ENCODE measurements at places on chromosomes 3 and 15.

- H3K36me3 ChIP-seq, result no peaks in the 10 kb centered on the region
- no peak overlapping the region for H3K4me3 ChIP-seq
- H3K4me1 ChIP-seq, result no peaks in the 10 kb centered on the region
These were observed 404.6 kb downstream of the SI start for GRCh38 chr3:164673738-164674137.

DNA sequence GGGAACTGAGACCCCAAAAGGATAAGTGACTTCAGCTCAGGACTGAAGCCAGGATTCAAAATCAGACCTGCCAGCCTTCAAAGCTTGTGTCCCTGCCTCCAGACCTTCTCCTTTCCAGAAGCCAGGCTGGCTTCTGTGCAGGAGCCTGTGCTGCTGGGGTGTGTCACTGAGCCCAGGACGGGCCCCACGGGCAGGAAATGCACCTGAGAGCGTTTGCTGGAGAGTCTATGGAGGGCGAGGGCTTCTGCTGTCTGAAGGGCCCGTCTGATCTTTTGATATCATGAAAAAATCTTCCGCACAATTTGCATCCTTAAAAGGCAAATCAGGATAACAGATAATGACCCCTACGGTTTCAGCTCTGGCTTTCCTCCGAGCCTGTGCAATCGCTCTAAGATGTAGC is 125.4 kb downstream of the FAM43A start:
- no peaks in the 10 kb centered on the region for H3K36me3 ChIP-seq
- DNase-seq, result no peak
- no peak overlapping the region for H3K27ac ChIP-seq
- peaks cover 6% of the 10 kb centered on the region for H3K27me3 ChIP-seq

- no peak overlapping the region for H3K4me3 ChIP-seq
- no peaks in the 10 kb centered on the region for H3K36me3 ChIP-seq
- peaks cover 2% of the 10 kb centered on the region for H3K27me3 ChIP-seq
These were observed 368.6 kb upstream of the ROPN1 start for GRCh38 chr3:124360563-124360962.

DNA sequence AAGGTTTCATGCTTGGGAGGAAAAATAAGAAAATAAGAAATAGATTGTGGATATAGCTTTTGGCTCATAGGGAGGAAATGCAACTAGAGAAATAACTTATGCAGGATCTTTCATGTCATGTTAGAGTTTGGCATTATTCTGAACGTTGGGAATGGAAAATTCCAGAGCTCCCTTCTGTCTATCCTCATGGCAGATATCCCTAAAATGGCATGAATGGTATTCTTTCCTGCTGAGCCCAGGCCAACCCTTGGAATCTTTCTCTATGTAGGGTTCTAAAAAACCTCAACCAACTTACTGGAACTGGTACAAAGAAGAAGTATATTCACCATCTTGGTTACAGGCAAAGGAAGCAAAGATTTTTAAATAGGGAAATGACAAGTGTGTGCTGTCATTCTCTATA is 212.5 kb downstream of the CHST2 start:
- H3K27me3 ChIP-seq, result no peaks in the 10 kb centered on the region
- DNase-seq, result no peak
- no peaks in the 10 kb centered on the region for H3K36me3 ChIP-seq
- H3K4me3 ChIP-seq, result no peak overlapping the region
- H3K4me1 ChIP-seq, result no peaks in the 10 kb centered on the region
- H3K27ac ChIP-seq, result no peak overlapping the region

DNA sequence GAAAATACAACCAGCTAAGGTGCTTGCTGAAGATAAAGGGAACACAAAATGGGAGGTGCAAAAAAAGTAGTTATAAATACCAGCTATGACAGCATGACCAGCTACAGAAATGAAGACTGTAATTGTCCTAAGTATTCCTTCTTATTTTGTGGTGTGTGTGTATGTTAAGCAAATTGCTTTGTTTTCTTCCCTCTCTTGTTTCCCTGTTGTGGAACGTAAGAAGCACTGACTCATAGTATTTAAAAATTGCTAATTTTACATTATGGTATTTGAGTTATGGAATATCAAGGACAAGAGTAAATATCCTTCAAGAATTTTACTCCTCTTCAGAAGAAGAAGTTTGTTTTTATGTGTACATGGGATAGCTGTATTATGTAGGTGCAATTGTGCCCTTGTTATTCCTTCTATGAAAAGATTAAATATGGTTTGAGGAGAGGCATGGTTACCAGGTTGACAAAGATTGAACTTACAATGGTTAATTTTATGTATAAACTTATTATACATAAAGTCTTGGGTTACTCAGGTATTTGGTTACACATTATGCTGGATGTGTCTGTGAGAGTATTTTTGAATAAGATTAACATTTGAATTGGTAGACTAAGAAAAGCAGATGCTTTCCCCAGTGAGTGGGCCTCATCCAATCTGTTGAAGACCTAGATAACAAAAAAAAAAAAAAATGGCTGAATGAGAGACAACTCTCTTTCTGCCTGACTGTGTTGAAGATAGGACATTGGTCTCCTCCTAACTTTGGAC is 1132.1 kb upstream of the ALCAM start:
- H3K27me3 ChIP-seq, result no peaks in the 10 kb centered on the region
- no peak for DNase-seq
- H3K27ac ChIP-seq, result no peak overlapping the region
- no peak overlapping the region for H3K4me3 ChIP-seq
- no peaks in the 10 kb centered on the region for H3K36me3 ChIP-seq

DNA sequence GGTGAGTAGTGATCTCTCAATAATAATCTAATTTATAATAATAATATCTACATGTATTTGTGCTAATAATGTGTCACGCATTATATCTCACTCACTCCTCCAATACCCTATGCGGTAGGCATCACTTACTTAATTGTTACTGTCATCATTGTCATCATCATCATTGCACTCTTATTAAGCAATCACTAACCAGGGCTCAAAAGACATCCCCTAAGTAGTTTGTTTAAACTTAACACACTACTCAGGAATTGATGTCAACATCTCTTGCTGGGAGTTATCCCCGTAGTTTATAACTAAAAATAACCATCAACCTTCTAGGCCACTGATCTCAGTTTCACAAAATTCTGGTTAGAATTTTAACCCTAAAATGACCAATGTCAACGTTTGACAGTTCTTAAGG is 56.8 kb upstream of the ICE2 start:
- peaks cover 40% of the 10 kb centered on the region for H3K4me1 ChIP-seq
- no peak for DNase-seq
- H3K27ac ChIP-seq, result no peak overlapping the region
- peaks cover 11% of the 10 kb centered on the region for H3K36me3 ChIP-seq
- H3K4me3 ChIP-seq, result no peak overlapping the region

- no peak for DNase-seq
- H3K27me3 ChIP-seq, result no peaks in the 10 kb centered on the region
- no peak overlapping the region for H3K27ac ChIP-seq
- no peak overlapping the region for H3K4me3 ChIP-seq
- H3K36me3 ChIP-seq, result peaks cover 27% of the 10 kb centered on the region
These were observed 24.2 kb downstream of the UBE2Q2 start for GRCh38 chr15:75867449-75867848.

DNA sequence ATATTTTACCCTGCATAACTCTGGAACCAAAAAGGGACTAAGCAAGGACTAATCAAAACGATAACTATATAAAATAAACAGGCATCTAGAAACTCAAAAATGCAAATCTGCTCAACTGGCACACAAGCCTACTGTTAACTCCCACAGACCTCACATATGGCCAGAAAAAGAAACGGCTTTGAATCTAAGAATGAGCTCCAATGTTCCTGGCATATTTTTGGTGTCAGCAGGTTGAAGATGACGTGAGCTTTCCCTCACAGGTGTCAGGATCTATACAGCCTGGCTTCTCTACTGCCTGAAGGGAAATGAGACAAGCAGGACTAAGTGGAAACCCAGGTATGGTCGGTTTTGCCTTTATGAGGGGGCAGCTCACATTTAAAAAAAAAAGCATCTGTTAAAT is 120.1 kb upstream of the SPATA12 start:
- H3K27me3 ChIP-seq, result no peaks in the 10 kb centered on the region
- no peak for DNase-seq
- H3K4me3 ChIP-seq, result no peak overlapping the region
- H3K27ac ChIP-seq, result no peak overlapping the region

DNA sequence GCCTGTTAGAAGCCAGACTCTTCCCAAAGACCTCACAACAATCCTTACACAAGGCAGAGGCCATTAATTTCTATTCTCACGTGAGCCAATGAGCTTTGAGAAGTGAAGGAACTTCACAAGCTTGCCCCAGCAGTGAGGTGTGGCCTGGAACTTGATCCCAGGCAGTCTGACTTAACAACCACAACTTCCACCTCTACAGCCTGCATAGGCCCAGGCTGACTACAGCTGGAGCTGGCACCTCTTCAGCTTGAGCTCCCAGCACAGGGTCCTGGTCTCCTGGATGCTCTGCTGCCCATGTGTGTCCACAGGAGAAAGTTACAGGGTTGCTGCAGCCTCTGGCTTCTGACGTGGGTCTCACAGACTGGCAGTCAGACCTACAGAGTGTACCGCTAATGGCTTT is 111.0 kb downstream of the ERC2 start:
- DNase-seq, result no peak
- no peaks in the 10 kb centered on the region for H3K4me1 ChIP-seq
- no peaks in the 10 kb centered on the region for H3K36me3 ChIP-seq
- H3K4me3 ChIP-seq, result no peak overlapping the region
- no peak overlapping the region for H3K27ac ChIP-seq
- peaks cover 2% of the 10 kb centered on the region for H3K27me3 ChIP-seq

Data from activated CD4-positive, alpha-beta T cell treated with anti-CD3 and anti-CD28 coated beads, Interleukin-2, amount 10 ng/mL, durations not matched to agents 24 days and 14 days (primary cell).